ENCODE measurements at places on chromosomes 3 and 15.

- no peaks in the 10 kb centered on the region for H3K27me3 ChIP-seq
- peak overlapping the region; percentile 99 for H3K27ac ChIP-seq
- DNase-seq, result no peak
- H3K4me3 ChIP-seq, result peak overlapping the region; percentile 69
- H3K36me3 ChIP-seq, result peaks cover 8% of the 10 kb centered on the region
Observed at GRCh38 chr3:187739094-187739560, 6.1 kb downstream of the BCL6 start.

DNA sequence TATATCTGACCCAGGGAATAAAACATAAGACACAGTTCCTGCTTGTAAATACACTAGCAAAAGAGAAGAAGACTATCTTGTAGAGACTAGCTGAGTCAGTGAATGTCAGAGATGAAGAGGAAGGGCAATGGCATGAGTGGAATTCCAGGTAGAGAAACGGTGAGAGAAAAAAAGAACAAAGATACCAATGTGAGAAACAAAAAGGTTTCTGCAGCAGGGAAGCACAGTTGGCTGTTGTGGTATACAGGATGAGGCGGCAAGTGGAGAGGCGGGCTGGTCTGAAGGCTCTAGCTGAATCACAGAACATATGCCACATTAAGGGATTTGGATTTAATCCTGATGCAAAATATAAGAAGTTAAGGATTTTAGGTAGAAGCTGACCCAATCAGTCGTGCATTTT is 17.1 kb upstream of the TASOR start:
- H3K27ac ChIP-seq, result no peak overlapping the region
- DNase-seq, result no peak
- H3K27me3 ChIP-seq, result no peaks in the 10 kb centered on the region

GRCh38 chr3:190528706-190529105 is 14.8 kb downstream of the IL1RAP start:
- no peaks in the 10 kb centered on the region for H3K27me3 ChIP-seq
- no peak overlapping the region for H3K27ac ChIP-seq
- H3K4me1 ChIP-seq, result peaks cover 24% of the 10 kb centered on the region
- H3K4me3 ChIP-seq, result no peak overlapping the region
- no peak for DNase-seq

DNA sequence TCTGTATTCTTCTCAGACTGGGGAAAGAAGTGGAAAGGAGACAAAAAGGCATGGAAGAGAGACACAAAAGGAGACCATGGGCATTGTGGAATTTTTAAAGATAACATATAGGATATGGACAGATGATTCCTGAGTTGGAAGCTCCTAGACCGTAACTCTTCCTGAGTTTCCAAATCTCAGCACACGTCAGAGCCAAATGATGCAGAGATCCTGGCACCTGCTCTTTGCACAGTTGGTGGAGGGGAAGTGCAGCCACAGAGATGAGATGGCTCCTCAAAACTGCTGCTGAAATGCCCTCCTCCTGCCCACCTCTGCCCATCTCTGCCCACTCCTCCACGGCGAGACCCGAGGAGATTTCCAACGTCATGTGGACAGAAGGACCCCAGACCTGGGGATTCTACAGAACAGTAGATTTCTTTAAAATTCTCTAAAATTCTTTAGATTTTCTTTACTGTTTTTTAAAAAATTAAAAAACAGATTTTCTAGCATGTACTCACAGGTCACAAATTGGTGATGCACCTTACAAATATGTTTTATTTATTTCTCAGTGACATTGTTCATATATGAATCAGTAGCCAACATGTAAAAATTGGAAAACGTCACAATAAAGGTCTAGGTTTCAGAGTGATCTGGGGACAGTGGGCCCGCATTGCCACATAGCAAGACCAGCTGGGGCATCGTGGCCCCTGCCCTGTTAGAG is 8.1 kb downstream of the CPN2 start:
- H3K4me3 ChIP-seq, result no peak overlapping the region
- H3K36me3 ChIP-seq, result no peaks in the 10 kb centered on the region
- no peaks in the 10 kb centered on the region for H3K4me1 ChIP-seq

DNA sequence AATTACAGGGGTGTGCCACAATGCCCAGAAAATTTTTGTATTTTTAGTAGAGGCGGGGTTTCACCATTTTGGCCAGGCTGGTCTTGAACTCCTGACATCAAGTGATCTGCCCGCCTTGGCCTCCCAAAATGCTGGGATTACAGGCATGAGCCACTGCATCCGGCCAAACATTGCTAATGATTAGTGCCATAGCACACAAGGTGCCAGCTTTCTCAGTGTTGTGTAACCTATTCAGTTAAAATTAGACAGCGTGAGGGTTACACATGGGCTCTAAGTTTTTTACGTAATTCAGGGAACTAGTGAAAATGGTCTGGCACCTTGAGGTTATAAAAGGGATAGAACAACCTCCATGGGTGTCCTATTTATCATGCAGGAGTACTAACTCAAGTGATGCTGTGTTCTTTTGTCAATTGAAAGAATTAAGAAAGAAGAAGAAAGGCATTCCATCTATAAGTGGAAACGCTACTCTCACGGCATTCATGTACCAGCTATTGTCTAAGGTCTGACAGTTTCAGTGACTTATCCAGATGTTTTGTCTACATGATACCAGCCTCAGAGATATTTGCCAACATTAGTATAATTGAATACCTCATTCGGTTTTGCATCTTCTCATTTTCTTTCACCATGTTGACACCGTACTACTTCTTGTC is 84.7 kb downstream of the EOMES start:
- H3K27ac ChIP-seq, result no peak overlapping the region
- H3K36me3 ChIP-seq, result no peaks in the 10 kb centered on the region

DNA sequence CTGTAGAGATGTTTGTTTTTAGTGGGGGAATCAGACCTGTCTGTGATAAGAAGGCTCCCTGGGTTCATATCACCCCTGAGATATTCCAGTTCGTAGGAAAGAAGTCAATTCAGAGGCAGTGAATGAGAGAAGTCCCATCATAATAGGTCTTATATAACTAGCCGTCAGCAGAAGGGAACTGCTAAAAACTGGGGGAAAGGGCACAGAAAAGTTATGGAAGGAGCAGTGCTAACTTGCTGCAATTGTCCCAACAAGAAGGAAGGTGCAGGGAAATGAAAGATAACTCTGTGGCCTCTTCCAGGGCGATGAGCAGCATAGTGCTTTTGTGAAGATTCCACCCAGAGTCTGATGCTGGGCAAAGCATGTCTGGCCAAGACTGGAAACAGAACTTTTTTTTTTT is 9.0 kb upstream of the CA12 start:
- DNase-seq, result no peak
- no peak overlapping the region for H3K4me3 ChIP-seq
- no peak overlapping the region for H3K27ac ChIP-seq
- H3K4me1 ChIP-seq, result peaks cover 16% of the 10 kb centered on the region
- H3K27me3 ChIP-seq, result peaks cover 5% of the 10 kb centered on the region

- H3K4me1 ChIP-seq, result no peaks in the 10 kb centered on the region
- H3K27me3 ChIP-seq, result no peaks in the 10 kb centered on the region
- H3K36me3 ChIP-seq, result no peaks in the 10 kb centered on the region
- no peak for DNase-seq
Observed at GRCh38 chr15:39188930-39189329, 391.9 kb upstream of the THBS1 start.

DNA sequence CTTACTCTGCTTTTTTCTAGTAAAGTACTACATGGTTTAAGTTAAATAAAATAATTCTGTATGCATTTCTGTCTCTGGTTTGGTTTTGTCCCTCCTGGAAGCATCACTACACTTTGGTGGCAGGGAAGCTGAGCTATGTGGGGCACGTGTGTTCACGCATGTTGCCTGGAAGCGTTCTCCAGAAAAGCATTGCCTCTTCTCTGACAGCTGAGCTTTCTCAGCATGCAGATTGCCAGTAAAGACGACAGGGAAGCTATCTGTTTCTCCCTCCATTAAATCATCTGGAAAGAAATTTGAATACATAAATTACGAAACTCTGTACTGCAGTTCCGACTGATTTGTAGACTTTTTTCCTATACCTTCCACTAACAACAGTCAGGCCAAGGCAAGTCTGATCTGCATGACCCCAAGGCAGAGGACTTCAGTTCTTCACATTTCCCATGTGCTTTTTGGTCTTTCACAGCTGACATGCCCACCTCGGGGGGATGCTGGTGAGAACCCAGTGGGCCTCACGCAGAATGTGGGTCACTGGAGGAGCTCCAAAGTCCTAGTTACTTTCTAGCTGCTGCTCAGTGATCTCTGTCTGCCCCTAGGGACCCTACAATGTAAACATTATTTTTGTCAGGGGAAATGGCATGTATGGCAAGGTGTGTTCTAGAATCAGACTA is 43.0 kb downstream of the PGPEP1L start:
- H3K4me3 ChIP-seq, result no peak overlapping the region
- H3K36me3 ChIP-seq, result peaks cover 27% of the 10 kb centered on the region
- no peaks in the 10 kb centered on the region for H3K27me3 ChIP-seq
- no peaks in the 10 kb centered on the region for H3K4me1 ChIP-seq
- DNase-seq, result no peak
- H3K27ac ChIP-seq, result no peak overlapping the region

DNA sequence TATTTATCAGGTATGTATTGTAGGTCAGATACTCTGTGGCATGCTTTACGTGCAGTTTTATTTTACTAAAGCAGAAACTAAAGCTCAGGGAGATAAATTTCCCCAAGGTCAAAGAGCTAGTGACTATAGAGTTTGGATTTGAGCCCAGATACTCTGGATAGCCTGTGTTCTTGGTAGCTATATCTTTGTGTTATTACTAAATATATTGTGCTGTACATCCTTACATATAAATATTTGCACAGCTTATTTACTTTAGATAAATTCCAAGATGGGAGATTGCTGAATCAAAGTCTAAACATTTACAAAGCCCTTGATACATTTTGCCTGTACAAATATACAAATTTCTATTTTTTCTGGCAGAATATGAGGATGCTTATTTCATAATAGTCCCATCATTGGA is 660.9 kb upstream of the NAALADL2 start:
- no peak for DNase-seq
- no peaks in the 10 kb centered on the region for H3K27me3 ChIP-seq
- H3K4me1 ChIP-seq, result no peaks in the 10 kb centered on the region

GRCh38 chr3:135756106-135756668 is 209.3 kb upstream of the PPP2R3A start:
- no peaks in the 10 kb centered on the region for H3K4me1 ChIP-seq
- no peaks in the 10 kb centered on the region for H3K36me3 ChIP-seq
- no peak overlapping the region for H3K27ac ChIP-seq

- DNase-seq, result no peak
- no peak overlapping the region for H3K4me3 ChIP-seq
- H3K36me3 ChIP-seq, result no peaks in the 10 kb centered on the region
- no peak overlapping the region for H3K27ac ChIP-seq
Observed at GRCh38 chr15:43911235-43911781, 84.5 kb downstream of the WDR76 start.

- no peak overlapping the region for H3K27ac ChIP-seq
- no peaks in the 10 kb centered on the region for H3K27me3 ChIP-seq
- H3K4me1 ChIP-seq, result peaks cover 12% of the 10 kb centered on the region
- peak; percentile 45 for DNase-seq
Observed at GRCh38 chr3:127034195-127034989, 51.5 kb downstream of the PLXNA1 start.

GRCh38 chr3:49410846-49411534 is 786 bp downstream of the RHOA start:
- H3K27me3 ChIP-seq, result no peaks in the 10 kb centered on the region
- peak overlapping the region; percentile 99 for H3K27ac ChIP-seq
- H3K4me1 ChIP-seq, result peaks cover 71% of the 10 kb centered on the region
- no peak for DNase-seq
- H3K4me3 ChIP-seq, result peak overlapping the region; percentile 74

- no peaks in the 10 kb centered on the region for H3K4me1 ChIP-seq
- DNase-seq, result no peak
- H3K4me3 ChIP-seq, result no peak overlapping the region
- no peak overlapping the region for H3K27ac ChIP-seq
- no peaks in the 10 kb centered on the region for H3K27me3 ChIP-seq
Observed at GRCh38 chr15:41730543-41730942, 43.7 kb upstream of the MAPKBP1 start.

GRCh38 chr3:127940116-127940515 is 25.1 kb downstream of the KBTBD12 start:
- no peaks in the 10 kb centered on the region for H3K36me3 ChIP-seq
- no peak for DNase-seq
- no peak overlapping the region for H3K27ac ChIP-seq
- H3K27me3 ChIP-seq, result no peaks in the 10 kb centered on the region
- H3K4me3 ChIP-seq, result no peak overlapping the region

DNA sequence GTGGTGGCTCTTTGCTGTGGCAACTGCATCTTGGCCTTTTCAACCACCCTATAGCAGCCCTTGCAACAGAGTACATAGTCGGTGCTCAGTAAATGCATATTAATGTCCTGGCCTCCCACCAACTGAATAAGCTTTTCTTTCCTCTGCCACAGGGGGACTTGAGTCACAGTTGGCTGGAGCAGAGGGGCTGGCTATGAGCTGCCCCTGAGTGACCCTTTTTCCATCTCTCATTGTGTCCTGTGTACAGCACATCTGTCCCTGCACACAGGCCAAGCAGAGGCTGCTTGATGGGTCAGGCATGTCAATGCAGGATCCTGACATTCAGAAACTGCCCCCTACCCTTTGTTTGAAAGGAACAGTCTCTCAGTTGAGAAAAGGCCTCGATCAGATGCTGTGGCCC is 22.4 kb downstream of the SPSB4 start:
- no peak overlapping the region for H3K4me3 ChIP-seq
- no peak overlapping the region for H3K27ac ChIP-seq
- H3K36me3 ChIP-seq, result no peaks in the 10 kb centered on the region
- DNase-seq, result no peak

DNA sequence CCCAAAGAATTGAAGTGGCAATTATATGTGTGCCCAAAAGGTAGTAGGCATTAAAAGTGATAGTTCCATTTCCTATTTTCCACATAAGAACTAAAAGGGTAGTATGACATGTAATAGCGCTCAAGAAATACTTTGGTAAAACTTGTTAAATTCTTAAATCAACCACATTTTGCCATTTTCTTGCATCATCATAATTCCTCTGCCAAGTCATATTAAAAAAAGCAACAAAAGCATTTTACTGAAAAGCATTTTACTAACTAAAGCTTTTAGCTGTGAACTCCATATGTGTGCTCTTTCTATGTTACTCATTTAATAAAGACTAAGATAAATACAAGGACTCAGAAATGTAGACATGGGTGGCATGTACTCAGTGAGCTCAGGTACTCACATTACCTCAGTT is 70.1 kb downstream of the GPR160 start:
- no peak for DNase-seq
- no peaks in the 10 kb centered on the region for H3K4me1 ChIP-seq
- peaks cover 75% of the 10 kb centered on the region for H3K36me3 ChIP-seq
- no peaks in the 10 kb centered on the region for H3K27me3 ChIP-seq
- H3K27ac ChIP-seq, result no peak overlapping the region

- H3K4me1 ChIP-seq, result peaks cover 41% of the 10 kb centered on the region
- no peak overlapping the region for H3K4me3 ChIP-seq
- H3K36me3 ChIP-seq, result peaks cover 31% of the 10 kb centered on the region
- H3K27ac ChIP-seq, result no peak overlapping the region
- DNase-seq, result no peak
Observed at GRCh38 chr15:41011055-41011815, 58.0 kb downstream of the CHAC1 start.

Measured in lower lobe of right lung (tissue), 2 donors.